ENCODE measurements at places on chromosomes 13 and 19.

GRCh38 chr13:113122550-113123225 lies at the start of gene F10:
F10 (plus strand) TSS chr13:113122799; CDS start chr13:113122856, 57 bp downstream.
- DNase-seq, result no peak

GRCh38 chr19:30559446-30559845 lies 187.3 kb downstream of the ZNF536 start:
- DNase-seq, result no peak

DNA sequence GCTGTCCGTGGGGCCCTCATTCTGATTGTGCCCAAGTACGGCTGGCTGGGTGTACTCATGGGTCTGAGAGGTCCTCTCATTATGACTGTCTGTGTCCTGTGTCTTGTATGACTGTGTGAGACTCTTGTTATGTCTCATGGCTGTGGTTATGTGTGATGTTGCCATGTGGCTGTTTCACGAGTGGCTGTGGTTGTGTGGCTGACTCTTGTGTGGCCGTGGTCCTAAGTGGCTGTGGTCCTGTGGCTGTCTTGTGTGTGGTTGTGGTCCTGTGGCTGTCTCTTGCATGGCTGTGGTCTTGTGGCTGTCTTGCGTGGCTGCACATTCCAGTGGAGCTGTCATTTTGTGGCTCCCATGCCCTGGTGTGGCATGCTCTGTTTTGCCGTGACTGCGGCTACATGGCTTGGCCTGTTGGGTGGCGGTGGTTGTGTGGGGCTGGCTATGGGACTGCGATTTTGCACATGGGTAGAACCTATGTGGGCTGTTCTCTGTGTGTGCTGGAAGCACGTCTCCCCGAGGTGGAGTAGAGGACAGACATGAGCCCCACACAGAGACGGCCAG lies 2.5 kb downstream of the LYL1 start:
- peak; percentile 43 for DNase-seq

DNA sequence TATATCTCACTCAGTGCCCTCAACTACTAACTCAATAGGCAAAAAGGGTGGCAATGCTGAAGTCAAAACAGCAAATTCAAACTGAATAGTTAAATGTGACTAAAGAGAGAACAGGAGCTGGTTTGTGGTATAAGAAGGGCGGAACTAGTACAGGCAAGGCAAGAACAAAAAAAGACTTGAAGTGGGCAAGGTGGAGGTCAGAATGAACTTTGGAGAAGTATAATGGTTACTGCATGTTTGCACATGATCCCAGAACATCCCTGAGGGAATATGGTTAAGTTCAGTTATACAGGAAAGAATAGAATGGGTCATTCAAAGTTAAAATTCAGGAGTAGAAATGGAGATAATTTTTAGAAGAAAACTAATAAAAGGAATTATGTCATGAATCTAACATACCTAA lies 85.5 kb downstream of the DIAPH3 start:
- DNase-seq, result no peak

GRCh38 chr13:50898338-50898737 lies 11.3 kb upstream of the RNASEH2B start:
- DNase-seq, result no peak

DNA sequence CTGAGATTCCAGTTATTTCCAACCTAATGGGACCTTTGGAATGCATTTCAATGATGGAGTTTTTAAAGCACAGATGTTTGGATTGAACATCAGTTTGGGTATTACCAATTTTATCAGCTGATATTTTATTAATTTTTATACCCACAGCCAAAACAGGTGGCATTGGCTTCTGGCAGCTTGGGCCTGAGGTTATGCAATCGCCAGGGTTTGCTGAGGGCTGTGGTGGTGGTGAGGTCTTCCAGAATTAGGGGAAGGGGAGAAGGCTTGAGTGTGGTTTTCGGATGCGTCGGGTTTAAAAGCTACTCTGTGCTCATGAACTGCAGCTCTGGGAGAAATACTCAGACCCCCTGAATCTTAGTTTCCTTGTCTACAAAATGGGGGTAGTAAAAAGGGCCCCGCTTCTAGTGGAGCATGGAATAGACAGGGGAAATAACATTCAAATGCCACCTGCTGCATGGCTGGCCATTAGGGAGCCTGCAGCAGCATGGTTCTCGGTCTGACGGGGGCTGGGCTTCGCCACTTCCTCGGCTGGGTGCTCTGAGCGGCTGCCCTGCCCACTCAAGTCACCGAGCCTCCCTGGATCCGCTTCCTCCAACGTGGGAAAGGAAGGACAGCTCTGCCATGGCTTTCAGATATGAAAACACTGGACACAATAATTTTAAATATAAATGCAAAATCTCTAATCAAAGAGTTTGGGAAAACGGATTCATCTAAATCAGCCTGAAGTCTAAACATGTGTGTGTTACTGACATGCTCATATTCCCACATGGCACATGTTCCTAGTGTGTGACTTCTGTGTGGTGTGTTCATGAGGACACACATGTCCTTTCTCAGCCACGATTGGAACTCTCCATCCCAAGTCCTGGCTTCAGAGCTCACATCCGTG lies 35.2 kb downstream of the ADPRHL1 start:
- DNase-seq, result no peak

DNA sequence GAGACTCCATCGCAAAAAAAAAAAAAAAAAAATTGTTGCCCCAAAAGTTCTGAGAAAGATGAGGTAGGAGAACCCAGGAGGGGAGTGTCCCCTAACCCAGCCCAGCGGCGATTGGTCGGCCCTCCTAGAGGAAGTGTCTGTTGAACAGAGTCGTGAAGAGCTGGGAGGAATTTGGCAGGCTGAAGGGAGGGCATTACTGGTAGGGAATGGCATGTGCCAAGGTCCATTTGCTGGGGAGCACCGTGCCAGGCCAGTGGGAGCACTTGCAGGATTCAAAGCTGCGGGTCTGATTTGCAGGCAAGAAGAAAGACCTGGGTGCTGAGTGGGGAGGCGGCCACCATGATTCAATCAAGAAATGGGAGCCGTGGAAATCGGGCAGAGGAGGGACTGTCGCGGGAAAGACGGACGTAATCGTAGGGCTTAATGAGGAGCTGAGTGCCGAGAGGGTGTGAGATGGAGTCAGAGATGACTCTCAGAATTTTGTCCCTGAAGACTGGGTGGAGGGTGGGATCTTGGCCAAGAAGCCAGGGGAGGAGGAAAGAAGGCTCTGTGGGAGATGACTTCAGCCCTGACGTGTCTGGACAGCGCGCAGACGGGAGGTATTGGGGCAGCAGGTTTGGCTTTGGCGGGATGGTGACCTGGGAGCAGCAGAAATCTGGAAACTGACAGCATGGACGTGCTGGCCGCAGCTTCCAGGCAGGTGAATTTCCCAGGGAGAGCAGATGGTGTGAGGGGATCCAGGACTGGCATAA lies 15.4 kb downstream of the CERS4 start:
- no peak for DNase-seq

- no peak for DNase-seq
Measured at GRCh38 chr13:36436811-36437210, 4.5 kb downstream of the CCNA1 start.

GRCh38 chr13:50401721-50402465 lies 386.6 kb downstream of the KCNRG start:
- no peak for DNase-seq

GRCh38 chr19:7913652-7914051 lies 978 bp upstream of the TGFBR3L start:
- DNase-seq, result no peak

GRCh38 chr19:41570639-41571112 lies 5.3 kb upstream of the CEACAM21 start:
- peak; percentile 74 for DNase-seq

GRCh38 chr13:24564881-24565280 lies 52.3 kb upstream of the PARP4 start:
- no peak for DNase-seq

GRCh38 chr19:588093-588740 lies 1.5 kb upstream of the HCN2 start:
- no peak for DNase-seq

DNA sequence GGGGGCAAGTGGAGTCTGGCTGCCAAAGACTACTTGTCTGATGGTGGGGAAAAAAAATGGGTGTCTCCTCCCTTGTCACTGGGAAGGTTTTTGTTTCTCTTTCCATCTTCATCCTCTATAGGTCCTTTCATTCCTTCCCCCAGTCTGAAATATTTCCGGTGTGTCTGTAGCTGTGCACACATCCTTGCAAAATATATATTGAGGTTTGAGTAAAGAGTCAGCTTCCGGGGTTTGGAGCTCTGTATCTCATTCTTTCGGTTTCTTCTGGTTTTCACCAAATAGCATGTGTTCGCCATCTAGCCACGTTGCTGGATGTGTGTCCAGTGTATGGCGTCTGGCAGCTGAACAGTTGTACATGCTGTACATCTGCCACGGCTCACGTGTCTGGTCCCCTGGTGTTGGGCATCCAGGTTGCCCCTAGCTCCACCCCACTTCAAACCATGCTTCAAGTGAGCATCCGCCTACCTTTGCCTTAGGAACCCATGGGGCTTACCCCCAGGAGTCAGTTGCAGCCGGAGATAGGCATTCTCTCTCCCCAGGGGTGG lies 142.2 kb downstream of the SIPA1L3 start:
- DNase-seq, result peak; percentile 23

GRCh38 chr19:14118165-14119051 lies 846 bp upstream of the PRKACA start:
- DNase-seq, result no peak

DNA sequence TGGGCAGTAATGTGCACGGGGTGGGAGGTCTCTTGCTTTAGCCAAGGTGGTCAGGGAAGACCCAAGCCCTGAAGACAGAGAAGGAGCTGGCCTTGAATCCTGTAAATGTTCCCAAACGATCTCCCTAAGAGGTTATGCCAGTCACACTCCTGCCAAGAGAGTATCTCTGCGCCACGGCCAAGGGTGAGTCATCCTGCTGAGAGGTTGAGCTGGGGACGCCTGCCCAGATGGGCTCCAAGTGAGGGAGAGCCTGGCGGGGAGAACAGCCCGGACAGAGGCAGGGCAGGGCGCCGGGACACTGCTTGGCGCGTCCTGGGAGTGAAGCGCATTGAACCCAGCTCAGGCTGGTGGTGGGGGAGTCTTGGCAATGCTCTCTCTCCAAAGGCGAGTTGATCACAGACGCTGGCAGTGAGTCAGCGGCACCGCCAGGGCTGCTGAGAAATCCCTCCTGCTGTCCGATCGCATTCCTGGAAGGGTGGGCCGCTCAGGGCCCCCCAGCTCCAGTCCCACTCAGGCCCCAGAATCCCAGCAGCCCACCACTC lies 16.4 kb downstream of the SULT2B1 start:
- DNase-seq, result no peak

GRCh38 chr13:80244574-80244973 lies 96.4 kb downstream of the SPRY2 start:
- DNase-seq, result no peak

DNA sequence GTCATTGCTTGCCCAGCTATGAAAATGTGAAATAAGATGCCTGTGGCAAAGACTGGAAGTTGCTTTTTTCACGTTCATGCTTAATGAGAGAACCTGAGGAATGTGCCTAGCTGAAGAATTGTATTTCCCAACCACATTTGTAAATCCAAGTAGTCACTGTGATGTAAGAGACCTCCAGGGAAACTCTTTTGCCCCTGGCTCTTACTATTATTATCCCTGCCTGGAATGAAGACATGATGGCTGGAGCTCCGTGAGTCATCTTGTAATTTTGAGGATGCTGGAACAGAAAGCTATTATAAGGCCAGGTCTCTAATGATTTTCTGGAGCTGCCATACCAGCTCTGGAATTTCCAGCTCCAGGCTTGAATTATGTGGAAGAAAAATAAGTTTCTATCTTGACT lies 894.3 kb downstream of the DIAPH3 start:
- no peak for DNase-seq

DNA sequence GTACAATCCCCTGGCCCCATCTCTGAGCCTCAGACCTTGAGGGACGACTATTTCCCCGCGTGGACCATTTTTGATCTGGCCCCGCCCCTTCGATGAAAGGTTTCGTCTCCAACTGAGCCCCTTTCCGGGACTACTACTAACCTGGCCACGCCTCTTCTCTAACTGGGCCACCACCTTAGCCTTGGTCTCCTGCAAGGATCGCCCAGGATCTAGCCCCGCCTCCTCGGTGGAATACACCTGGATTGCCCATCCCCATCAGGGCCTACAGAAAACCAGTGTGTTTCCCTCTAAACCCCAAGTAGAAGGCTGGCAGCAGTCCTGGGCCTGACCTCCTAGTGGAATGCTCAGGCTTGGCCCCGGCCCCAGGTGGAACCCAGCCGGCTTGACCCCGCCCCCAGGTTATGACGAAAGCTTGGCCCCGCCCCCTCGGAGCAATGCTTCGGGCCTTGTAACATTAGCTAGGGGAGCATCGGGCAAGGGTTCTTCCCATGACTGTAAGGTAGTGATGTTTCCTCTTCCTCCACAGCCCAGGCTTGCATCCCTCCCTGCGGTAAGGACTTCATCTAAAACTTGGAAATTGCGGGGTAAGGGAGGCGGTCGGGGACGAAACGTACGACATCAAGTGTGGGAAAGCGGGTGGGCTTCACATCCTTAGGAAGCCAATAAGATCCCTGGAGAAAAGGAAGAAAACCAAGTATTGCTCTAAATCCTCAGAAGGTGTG lies 9.1 kb downstream of the SPACA6 start:
- DNase-seq, result peak; percentile 18

DNA sequence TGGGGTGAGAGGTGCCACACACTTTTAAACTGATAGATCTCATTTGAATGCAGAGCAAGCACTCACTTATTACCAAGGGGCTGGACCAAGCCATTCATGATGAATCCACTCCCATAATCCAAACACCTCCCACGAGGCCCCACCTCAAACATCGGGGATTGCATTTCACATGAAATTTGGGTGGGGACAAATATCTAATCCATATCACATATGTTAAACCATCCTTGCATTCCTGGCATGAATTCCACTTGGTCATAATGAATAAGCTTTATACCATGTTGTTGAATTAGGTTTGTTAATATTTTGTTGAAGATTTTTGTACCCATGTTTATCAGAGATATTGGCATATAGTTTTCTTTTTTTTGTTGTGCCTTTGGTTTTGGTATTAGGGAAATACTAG lies 1198.7 kb upstream of the ATXN8OS start:
- no peak for DNase-seq

DNA sequence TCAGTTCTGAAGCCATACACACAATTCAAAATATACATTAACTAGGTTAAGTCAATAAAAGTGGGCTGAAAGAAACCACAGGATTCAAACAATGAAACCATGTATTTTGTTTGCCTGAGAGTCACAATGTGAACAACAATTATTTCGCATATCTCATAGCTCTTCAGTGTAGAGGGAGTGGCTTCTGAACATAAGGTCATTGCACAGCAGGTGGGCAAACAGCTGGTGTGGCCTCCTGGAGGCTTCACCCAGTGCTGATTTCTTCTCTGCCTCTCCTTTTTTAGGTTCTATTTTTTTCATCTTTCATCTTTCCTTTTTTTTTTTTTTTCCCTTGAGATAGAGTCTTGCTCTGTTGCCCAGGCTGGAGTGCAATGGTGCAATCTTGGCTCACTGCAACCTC lies 40.4 kb upstream of the ZNF254 start:
- DNase-seq, result no peak

DNA sequence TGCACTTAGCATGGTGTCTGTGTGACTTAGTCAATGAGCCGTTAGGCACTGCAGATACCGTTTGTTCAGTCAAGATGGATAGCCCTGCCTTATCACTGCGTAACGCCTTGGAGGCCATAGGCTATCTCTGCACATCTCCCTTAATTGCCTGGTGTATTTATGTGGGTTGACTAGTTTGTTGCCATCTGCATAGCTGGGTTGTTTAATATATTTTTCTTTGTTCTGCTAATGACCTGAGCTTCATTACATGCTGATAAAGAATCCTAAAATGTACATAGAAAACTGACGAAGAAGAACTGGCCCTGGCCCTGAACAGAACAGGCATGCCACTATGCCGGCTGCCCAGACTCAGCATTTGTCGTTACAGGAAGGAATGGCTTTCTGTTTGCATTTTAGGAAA lies 297.8 kb downstream of the SHISA2 start:
- no peak for DNase-seq
